ENCODE measurements at places on chromosomes 2 and 18. TPM values are rescaled to one million over a fixed set of nuclear protein-coding genes. Genes with fewer than 3 reads are reported as not detected.

DNA sequence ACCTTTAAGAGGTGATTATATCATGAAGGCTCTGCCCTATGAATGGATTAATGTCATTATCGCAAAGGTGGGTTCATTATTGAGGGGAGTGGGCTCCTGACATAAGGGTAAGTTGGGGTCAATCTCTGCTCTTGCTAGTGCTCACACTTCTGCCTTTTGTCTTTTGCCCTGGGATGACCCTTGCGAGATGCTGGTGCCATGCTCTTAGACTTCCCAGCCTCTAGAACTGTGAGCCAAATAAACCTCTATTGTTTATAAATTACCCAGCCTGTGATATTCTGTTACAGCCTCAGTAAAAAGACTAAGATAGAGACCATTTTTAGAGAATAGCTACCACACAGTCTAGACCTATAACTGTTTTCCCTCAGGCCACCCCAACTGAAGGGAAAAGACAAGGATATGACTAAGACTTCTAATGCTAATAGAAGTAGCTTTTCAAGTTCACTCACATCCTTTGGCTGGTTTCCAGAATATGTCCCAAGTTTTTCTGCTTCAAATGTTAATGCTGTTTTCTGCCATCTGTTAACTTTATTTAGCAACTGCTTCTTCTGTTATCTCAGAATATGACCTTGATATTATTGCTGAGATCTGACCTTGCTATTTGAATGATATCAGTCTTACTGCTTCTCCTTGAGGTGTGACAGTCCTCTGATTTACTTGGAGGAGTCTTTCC lies 65.1 kb upstream of the STAM2 start:
- DNase-seq, result no peak

DNA sequence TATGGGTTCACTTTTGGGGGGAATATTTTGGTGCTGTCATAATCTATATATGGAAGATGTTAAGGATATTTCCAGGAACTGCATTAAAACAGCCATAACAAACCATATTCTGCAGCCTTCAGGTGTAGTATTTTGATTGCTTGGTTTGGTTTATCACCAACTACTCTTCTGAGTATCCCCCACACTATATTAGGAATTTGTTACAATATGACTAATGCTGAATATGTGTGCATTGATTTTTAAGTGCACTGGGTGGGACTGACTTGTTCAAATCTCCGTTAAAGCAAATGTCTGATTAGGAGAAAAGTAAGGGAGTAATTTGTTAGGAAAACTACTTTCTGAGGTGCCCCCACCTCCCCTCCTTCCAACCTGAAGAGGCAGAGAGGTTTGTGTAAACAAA lies 47.7 kb downstream of the SPTBN1 start:
- no peak for DNase-seq

FAM237A gene
- polyA plus RNA-seq, result not detected

ABCG5 gene
- 0.10 TPM for polyA plus RNA-seq

Data from sigmoid colon (tissue), 7 donors.